ENCODE measurements at places on chromosomes 2 and 18.
A peak's percentile ranks its signal among the peaks of the same experiment; 100 is the strongest.

DNA sequence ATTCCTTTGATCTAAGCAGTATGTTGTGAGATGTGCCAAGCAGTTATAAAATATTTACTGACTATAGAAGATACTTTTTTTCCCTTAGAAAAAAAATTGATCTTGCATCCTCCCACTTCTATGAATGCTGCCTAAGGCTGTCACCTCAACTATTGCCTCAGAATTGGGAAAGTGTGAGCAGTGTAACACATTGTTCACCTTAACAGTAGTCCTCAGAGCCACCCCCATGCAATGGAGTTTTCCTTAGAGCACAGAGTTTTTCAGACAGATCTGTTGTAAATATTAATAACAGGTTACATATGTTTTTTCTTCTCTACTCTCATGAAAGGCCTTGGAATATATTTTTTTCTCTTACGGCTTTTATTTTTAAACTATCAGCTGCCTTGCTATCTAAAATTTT is 607.3 kb downstream of the STK39 start:
- no peak for DNase-seq

DNA sequence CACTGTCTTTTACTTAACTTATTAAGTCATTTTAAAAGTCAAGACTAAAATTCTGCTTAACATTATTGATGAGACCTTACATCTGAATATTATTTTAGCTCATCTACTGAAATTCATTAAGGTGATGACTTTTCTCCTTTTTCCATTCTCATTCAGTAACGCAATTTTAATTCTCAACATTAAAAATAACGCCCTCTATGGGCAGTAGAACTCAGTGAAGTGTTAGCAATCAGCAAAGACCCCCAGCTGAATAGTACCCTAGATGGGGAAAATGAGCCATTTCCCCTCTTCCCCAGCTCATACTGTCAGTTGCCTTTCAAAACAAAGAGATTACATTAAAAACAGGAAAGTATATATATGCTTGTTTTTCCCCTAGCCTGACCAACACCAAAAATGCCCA is 203.3 kb downstream of the NR4A2 start:
- DNase-seq = no peak

DNA sequence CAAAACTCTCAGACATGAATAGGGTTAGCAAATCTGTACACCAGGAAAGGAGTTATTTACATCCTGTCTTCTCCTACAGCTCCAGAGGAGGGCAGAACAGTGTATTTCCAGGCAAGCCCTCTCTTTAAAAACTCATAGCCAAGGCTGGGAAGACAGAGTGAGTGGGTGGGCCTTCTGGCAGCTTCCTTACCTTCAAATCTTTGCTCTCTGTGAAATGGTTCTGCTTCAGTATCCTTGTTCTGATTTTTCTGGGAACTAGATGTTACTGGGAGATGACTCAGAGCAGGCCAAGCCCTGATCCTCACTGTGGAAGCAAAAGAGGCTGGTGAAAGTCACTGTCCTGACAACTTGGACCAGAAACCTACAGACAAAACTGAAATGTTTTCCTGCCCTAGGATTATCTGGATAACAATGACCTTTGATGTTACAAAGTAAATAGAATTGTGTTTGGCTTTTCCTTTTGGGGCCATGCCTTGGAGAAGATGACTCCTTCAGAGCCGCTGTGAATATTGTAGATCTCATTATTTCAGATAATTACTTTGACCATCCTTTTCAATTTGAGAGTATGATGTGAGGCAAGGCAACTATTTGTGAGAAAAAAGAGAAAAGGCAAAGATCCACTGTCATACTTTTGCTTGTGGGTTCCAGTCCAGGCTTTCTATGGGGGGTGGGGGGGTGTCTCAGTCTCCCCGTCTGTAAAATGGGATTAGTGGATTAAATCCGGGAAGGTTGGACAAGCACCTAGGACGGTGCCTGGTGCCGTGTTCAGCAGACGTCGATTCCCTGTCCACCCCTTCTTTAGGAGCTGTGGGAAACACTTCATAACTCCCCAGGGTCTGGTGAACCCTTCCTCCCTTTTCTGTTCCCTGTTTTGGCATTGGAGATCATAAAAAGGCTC is 644 bp upstream of the QPCT start:
- DNase-seq = peak; percentile 31

- DNase-seq = peak; percentile 18
These were observed 32.1 kb downstream of the TOGARAM2 start for GRCh38 chr2:29013057-29013780.

DNA sequence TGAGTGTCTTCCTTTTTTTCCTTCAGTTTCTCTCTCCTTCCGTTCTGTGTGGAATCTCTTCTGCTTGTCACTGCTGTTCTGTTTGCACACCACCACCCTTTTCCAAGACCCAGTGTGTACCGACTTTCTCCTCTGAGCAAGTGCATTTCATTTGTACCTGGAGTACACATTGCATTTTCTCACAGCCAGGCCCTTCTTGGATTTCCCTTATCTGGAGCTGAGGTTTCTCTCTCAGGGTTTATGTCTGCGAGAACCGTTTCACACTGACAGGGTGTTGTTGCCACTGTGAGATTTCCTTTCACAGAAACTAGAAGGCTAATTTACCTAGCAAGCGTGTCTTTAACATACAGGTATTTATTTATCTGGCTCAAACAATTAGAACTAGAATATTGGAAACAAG is 26.2 kb downstream of the NCOA1 start:
- DNase-seq = no peak

DNA sequence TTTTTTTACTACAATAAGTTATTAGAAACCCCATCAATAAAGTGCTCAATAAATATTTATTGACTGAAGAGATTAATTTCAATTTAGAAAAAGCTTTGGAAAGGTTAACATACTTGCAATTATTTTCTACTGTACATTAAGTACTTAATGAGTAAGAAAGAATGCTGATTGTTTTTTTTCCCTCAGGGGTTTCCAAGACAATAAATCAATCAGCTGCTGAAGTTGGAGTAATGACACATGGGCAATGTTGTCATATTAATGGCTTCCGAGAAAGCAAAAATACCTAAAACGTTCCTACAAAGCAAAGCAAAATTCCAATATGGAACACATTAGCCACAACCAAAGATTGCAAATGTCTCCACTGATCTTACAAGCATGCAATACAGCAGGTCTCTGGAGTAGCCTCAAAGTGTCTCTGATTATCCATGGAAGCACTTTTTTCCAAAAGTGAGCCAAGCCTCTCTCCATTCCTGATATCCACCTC is 66.7 kb downstream of the ZC3H6 start:
- DNase-seq = peak; percentile 43

- peak; percentile 9 for DNase-seq
These were observed 39.6 kb upstream of the BOD1L2 start for GRCh38 chr18:57107140-57107832.
